CD4-positive, CD25-positive, alpha-beta regulatory T cell (primary cell): ENCODE measurements at places on chromosomes 16 and 17. TPM values are rescaled to one million over a fixed set of nuclear protein-coding genes. Genes with fewer than 3 reads are reported as not detected.

The KRT33A gene
- total RNA-seq = not detected

GRCh38 chr17:37725601-37726146, 19.2 kb downstream of the HNF1B start:
- no peaks in the 10 kb centered on the region for H3K36me3 ChIP-seq
- H3K27me3 ChIP-seq = peaks cover 8% of the 10 kb centered on the region
- no peaks in the 10 kb centered on the region for H3K4me1 ChIP-seq

DNA sequence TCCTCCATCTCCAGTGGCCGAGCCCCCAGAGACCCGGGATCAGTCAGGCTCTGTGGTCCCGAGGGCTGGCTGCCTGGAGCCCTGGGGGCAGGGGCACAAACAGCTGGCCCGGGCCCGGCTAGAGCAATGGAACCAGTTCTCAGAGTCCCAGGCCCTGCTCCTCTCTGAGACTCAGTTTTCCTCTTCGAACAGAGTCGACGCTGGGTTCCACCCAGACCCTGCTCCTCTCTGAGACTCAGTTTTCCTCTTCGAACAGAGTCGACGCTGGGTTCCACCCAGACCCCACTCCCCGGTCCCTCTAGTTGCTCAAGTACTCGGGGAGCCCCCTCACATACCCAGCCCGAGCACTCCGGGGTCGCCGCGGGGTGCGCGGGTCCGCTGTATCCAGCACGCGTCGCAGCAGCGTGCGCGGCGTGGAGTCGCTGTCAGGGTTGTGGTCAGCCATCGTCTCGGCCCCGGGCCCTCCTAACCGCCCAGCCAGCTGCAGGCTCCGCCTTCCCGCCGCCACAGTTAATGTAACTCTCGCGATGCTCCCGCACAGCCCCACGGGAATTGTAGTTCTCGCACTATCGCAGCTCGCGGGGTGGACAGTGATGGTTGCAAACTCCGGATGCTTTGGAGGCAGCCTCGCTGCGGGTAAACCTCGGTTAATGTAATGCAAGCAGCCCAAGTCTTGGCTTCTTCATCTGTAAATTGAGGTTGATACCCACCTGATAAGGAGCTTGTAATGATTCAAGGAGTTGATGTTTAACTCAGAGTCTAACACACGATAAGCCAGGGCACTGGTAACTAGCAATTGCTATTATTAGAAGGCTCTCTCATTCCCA, 8.5 kb upstream of the THAP11 start:
- no peaks in the 10 kb centered on the region for H3K27me3 ChIP-seq
- peaks cover 16% of the 10 kb centered on the region for H3K4me1 ChIP-seq
- peak overlapping the region; percentile 47 for H3K27ac ChIP-seq
- peak; percentile 92 for DNase-seq

- H3K36me3 ChIP-seq = peaks cover 35% of the 10 kb centered on the region
- peaks cover 11% of the 10 kb centered on the region for H3K4me1 ChIP-seq
- peak overlapping the region; percentile 58 for H3K27ac ChIP-seq
- peak overlapping the region; percentile 78 for H3K4me3 ChIP-seq
- H3K27me3 ChIP-seq = no peaks in the 10 kb centered on the region
- DNase-seq = no peak
Observed at GRCh38 chr17:47162013-47162622, 27.0 kb downstream of the CDC27 start.

- no peaks in the 10 kb centered on the region for H3K27me3 ChIP-seq
- no peaks in the 10 kb centered on the region for H3K36me3 ChIP-seq
- no peak overlapping the region for H3K27ac ChIP-seq
- no peak overlapping the region for H3K4me3 ChIP-seq
Observed at GRCh38 chr17:17548044-17548443, 43.5 kb downstream of the PEMT start.

The TAC4 gene
- not detected for total RNA-seq

The LMF1 gene
- total RNA-seq = 40.0 TPM

- no peaks in the 10 kb centered on the region for H3K27me3 ChIP-seq
- DNase-seq = no peak
- H3K36me3 ChIP-seq = no peaks in the 10 kb centered on the region
- H3K4me3 ChIP-seq = no peak overlapping the region
Observed at GRCh38 chr17:67422897-67423296, 45.8 kb downstream of the PITPNC1 start.

The CDK5RAP3 gene
- total RNA-seq = 256 TPM

The ZDHHC7 gene
- 42.6 TPM for total RNA-seq
